Urinary bladder (tissue), 4 donors: ENCODE measurements at places on chromosomes 5 and 9. TPM values are rescaled to one million over a fixed set of nuclear protein-coding genes. Genes with fewer than 3 reads are reported as not detected.
A peak's percentile ranks its signal among the peaks of the same experiment; 100 is the strongest.

DNA sequence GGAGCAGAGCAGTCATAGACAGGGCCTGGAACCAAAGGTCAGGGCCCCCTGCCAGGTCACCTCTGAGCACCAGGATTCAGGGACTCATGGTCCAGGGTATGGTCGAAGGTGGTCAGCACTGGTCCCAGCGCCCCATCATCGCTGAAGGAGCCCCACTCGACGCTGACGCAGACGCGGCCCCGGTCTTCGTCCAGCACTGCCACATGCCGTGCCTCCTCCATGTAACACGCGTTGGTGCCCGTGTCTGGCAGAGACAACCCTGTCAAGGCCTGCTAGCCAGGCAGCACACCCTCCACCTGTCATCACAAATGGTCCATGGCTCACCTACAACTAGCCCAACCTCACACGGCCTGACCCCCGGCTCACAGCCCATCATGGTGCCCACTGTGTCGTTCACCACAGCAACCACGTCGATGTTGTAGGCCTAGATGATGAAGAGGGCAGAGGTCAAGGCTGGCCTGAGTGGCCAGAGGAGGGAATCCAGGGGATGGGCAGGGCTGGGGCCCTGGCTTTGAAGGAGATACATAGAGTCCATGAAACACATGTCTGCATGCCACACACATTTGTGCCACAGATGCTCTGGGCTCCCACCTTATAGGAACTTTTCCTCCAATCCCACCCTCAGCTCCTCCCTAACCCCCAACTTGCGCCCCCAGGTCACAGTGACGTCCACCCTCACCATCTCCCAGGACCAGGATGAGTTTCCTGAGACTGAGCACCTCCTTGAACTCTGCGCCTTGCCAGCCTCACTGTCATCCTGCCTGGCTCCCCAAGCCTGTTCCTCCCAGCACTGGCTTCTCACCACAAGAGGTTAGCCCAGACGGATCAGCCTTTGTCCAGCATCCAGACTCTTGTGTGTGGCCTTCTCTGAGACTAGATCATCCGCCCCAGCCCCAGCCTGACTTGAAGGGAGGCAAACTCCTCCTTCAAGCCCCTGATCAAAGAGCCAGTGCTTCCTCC, 9.5 kb downstream of the HK3 start:
- DNase-seq = no peak

- no peak for DNase-seq
These were observed 44.2 kb downstream of the SH3PXD2B start for GRCh38 chr5:172410160-172410559.

DNA sequence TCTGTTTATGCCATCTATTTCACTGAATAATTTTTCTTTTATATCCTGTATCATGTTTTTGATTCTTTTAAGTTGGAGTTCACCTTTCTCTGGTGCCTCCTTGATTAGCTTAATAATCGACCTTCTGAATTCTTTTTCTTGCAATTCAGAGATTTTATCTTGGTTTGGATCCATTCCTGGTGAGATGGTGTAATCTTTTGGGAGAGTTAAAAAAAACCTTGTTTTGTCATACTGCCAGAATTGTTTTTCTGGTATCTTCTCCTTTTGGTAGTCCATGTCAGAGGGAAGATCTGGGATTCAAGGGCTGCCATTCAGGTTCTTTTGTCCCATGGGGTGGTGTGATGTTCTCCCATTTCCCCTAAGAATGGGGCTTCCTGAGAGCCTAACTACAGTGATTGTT, 800.8 kb upstream of the TYRP1 start:
- DNase-seq = no peak

- DNase-seq = no peak
These were observed 55.4 kb downstream of the SNCAIP start for GRCh38 chr5:122367456-122367855.

- DNase-seq = no peak
These were observed 17.2 kb upstream of the SUSD3 start for GRCh38 chr9:93041108-93041802.

GRCh38 chr9:72935595-72935994, 17.3 kb downstream of the ALDH1A1 start:
- no peak for DNase-seq

DNA sequence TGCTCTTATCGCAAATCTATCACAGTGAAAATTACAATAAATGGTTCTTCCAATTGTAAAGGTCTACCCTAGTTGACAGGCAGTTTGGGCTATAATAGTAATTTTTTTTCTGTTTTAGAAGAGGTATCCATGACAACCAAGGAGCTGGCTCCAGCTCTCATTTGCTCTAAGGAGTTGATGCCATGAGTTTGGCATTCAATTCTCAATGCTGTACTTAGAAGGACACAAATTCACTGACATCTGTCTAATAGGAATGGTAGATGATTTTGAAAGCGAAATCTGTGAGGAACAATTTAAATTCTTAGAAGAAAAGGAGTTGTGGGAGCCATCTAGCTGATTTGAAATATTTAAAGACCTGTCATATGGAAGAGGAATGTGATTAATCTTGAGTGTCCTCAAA, 203.6 kb upstream of the DAB2 start:
- no peak for DNase-seq

- DNase-seq = no peak
These were observed 605.8 kb upstream of the PTGER4 start for GRCh38 chr5:40073927-40074326.

DNA sequence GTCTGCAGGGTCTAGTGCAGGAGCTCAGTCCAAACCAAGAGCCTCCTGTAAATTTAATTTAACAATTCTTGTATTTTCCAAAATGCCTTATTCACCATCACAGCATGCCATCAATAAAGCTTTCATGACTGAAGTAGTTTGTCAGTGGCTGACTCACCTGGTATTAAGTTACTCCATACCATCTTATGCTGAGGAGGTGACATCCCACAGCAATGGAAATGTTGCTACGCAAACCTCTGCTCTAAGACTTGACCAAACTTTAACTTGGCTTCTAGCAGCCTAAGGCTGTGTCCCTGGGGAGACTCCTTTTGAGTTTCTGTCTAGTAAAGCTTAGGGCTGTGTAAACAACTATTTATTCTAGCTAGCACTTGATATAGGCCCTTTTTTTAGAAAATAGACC, 1231.3 kb upstream of the CDH18 start:
- DNase-seq = no peak

DNA sequence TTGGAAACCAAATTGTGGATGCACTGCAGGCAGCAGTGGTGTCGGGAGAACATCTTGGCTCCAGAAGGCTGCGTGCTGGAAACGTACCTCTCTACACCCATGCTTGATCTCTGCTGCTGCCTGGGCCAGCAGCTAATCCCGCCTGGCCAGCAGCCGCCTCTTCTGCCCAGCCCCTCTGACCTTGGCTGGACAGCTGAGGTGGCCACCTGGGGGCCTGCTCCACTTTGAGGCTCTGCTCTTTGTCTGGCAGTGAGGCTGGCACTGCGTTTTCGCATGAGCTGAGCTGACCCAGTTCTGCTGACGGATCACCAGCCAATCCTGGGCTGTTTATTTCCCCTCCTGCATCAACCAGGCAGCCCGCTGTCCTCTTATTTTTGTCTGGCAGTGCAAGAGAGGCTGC, 154.9 kb downstream of the TENT4A start:
- DNase-seq = no peak

DNA sequence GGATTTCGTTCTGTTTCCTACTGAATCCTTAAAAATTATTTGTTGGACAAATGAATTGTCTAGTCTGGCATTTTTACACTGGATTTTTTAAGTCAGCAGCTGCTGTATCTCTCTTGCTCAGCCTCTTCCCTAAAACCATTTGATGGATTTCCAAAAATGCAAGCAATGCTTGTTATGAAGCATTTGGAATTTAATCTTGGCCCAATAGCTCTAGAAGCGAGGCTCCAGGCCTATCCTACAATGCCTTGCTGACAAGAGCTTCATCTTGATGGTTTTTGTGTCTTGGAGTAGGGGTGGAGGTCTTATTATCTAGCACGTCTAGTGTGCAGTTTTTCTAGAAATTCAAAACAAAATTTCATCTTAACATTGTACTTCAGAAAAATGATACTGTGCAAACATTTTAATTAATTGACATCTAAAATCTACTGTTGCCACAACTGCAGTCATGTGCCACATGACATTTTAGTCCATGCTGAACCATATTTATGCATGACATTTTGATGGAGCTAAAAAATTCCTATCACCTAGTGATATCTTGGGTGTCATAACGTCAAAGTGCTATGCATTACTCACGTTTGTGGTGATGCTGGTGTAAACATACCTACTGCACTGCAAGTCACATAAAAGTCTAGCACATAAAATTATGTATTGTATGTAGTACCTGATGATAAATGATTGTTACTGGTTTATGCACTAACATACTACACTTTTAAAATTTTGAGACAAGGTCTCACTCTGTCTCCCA, 5.9 kb upstream of the RAD23B start:
- no peak for DNase-seq

- no peak for DNase-seq
These were observed 65.1 kb downstream of the NEK6 start for GRCh38 chr9:124322618-124323432.

- peak; percentile 59 for DNase-seq
These were observed 306.3 kb upstream of the KCNN2 start for GRCh38 chr5:114055318-114056184.

GRCh38 chr5:89728750-89729149, 680.8 kb downstream of the CETN3 start:
- peak; percentile 53 for DNase-seq

GRCh38 chr5:1933364-1934055, 50.8 kb upstream of the IRX4 start:
- no peak for DNase-seq

GRCh38 chr9:78118742-78119473, 87.3 kb upstream of the GNAQ start:
- DNase-seq = no peak

DNA sequence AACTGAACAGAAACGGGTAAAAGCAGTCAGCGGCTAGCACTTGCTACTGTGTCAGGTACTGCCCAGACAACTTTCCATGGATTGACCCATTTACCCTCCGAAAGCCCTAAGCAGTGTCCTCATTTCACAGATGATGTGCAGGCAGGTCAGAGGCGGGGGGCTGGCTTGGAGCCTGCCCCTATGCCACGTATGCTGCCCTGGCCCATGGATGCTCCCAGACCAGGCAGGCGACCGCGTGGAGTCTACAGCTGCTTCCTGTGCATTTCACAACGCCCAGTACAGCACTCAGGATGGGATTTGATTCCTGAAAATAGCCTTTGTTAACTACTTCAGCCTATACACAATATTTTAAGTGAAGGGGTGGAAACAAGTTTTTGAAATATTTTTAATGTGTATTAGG, 202.9 kb downstream of the NXNL2 start:
- no peak for DNase-seq

DNA sequence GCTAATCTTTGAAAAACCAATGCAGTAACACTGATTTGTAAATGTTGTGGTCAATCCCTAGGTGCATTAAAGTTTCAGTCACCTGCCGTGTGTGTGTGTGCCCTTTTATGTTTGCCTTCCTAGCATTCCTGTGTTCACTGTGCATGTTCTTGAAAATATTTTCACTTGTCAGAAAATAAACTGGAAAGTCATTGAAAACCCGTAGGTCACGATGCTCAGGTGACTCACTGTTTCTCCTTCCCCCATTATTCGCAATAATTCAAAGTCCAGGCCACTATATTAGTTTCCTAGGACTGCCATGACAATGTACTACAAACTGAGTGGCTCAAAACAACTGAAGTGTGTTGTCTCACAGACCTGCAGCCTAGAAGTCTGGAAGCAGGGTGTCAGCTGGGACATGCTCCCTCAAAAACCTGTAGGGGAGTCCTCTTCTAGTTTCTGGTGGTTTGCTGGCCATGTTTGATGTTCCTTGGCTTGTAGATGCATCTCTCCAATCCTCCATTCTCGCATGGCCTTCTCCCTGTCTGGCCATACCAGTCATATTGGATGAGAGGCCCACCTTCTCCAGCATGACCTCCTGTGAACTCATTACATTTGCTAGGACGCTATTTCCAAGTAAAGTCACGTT, 29.3 kb downstream of the MARVELD2 start:
- no peak for DNase-seq

Gene ARHGEF28
- 2.3 TPM for polyA plus RNA-seq

Gene MSMP
- polyA plus RNA-seq = 0.42 TPM

Gene RABEPK
- polyA plus RNA-seq = 24.4 TPM

Gene PDCD1LG2
- polyA plus RNA-seq = 0.81 TPM

Gene C5orf24
- polyA plus RNA-seq = 34.1 TPM
